ENCODE measurements at places on chromosomes 5 and 9.

- ATAC-seq, result no peak
These were observed 131.3 kb upstream of the ABCA1 start for GRCh38 chr9:105059252-105059651.

GRCh38 chr9:134227451-134228411 lies 63.4 kb upstream of the RNU6ATAC start:
- peak; percentile 13 for ATAC-seq

DNA sequence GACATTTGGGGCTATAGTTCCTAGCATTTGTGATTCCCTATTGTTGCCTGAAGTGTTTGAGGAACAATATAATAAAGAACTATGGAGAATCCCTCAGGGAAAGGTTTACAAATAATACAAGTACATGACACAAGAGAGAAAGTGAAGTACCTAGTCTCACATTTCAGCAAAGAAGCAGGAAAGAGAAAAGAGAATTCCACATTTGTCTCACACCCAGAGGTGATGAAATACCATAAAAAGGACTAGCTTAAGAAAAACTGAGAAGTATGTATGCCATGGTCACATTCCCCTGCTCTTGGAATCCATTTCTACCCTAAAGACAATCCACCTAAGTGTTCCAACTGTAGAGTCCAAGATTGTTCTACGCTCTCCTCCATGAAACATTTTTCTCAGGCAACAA lies 79.0 kb upstream of the TARS1 start:
- ATAC-seq, result no peak

GRCh38 chr9:75084081-75084672 lies 3.8 kb downstream of the NMRK1 start:
- ATAC-seq, result no peak

DNA sequence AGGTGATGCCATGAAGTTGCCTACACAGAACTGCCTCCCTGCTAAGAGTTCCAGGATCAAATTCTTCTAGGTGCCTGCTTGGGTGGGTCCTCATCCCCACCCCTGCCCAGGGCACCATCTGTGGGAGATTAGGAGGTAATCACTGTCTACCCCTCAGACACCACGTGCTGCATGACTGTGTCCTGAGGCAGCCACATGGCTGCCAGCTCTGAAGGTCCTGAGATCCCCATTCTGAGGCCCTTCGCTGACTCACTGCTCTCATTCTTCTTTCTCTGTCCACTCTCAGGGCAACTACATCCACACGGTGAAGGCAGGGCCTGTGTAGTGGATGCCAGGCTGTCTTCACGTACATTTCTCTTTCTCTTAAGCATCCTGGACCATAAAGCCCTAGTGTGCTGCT lies 222.9 kb upstream of the ANKRD55 start:
- ATAC-seq, result peak; percentile 87

GRCh38 chr5:121968910-121969607 lies 7.3 kb downstream of the SRFBP1 start:
- no peak for ATAC-seq

GRCh38 chr5:68793074-68793473 lies 300.7 kb upstream of the SLC30A5 start:
- no peak for ATAC-seq

DNA sequence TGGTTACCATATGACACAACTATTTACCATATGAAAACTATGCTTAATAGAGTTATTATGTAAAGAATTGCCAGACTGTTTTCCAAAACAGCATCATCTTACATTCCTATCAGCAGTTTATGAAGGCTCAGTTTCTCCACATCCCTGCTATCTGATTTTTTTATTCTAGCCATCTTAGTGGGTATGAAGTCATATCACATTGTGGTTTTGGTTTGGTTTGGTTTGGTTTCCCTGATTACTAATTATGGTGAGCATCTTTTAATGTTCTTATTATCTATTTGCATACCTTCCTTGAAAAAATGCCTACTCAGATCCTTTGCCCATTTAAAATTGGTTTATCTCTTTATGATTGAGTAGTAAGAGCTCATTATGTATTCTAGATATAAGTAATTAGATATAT lies 199.4 kb upstream of the NFIL3 start:
- ATAC-seq, result no peak

DNA sequence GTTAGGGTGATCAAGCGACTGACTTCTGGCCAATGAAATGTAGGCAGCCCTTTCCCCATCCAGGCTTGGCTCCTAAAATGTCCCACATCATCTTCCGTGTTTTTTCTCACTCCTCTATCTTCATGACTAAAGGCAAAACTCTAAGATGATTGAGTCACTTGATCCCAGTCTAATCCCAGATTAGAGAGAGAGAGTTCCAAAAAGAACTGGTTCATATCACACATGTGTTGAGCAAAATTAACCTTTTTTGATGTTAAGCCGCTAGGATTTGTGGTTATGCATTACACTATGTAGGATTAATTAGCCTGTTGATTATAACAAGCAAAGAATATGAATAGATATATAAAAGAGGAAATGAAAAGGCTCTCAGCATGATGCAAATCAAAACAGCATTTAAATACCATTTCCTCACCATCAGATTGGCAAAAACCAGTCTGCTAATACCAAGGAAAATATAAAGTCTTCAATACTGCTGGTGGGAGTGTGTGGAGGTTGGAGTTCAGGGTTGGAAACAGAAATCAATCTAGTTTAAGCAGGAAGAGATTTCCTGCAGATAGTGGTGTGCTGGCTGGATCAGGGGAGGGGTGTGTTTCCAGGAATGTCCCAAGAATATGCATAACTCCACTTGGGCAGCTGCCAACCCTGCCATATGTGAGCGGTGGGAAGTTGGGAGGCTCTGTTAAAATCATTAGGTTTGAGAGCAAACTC lies 187.6 kb upstream of the S1PR3 start:
- peak; percentile 84 for ATAC-seq

- no peak for ATAC-seq
These were observed 61.6 kb downstream of the ENTREP1 start for GRCh38 chr9:69386651-69387050.

GRCh38 chr5:157269165-157269671 lies 3.3 kb downstream of the CYFIP2 start:
- no peak for ATAC-seq

- no peak for ATAC-seq
These were observed 567.2 kb downstream of the SLCO4C1 start for GRCh38 chr5:101728933-101729332.

- no peak for ATAC-seq
These were observed 9.8 kb downstream of the CXCL14 start for GRCh38 chr5:135568923-135569360.

DNA sequence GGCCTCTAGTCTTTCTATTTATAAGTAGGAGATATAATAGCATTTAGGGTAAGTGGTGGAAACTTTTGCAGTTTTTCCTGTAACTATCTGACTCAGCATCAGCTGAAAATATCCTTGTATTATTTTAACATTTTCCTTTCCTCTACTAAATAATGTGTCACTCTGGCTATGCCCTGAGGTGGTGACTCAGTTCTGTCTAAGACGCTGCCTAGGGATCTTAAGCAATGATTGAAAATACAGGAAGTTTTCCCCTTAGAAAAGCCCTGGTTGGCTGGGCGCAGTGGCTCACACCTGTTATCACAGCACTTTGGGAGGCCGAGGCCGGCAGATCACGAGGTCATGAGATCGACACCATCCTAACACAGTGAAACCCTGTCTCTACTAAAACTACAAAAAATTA lies 9.3 kb upstream of the EDIL3 start:
- peak; percentile 83 for ATAC-seq

DNA sequence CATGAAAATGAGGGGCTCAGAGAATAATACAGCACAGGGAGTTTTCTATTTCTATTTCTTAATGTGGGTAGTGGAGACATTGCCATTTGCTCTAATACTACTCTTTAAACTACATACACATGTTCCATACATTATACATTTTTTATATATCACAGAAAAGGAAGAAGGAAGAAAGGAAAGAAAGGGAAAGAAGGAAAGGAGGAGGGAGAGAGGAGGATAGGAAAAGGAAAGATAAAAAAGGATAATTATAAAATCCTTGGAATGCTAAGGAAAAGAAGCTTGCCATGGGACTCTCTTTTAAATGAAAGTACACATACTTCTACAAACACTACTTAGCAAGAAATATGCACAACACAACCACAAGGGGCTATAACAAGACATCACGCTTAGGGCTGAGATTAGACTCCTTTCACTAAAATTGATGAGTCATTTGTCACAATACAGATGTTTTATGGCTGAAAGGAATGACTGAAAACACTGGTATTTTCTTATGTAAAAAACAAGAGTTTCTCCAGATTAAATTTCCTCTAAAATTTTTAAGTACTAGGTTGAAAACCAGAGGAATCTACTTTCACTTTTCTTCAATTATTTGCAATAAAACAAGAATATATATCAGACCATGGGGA lies 219.8 kb downstream of the ARL15 start:
- no peak for ATAC-seq

DNA sequence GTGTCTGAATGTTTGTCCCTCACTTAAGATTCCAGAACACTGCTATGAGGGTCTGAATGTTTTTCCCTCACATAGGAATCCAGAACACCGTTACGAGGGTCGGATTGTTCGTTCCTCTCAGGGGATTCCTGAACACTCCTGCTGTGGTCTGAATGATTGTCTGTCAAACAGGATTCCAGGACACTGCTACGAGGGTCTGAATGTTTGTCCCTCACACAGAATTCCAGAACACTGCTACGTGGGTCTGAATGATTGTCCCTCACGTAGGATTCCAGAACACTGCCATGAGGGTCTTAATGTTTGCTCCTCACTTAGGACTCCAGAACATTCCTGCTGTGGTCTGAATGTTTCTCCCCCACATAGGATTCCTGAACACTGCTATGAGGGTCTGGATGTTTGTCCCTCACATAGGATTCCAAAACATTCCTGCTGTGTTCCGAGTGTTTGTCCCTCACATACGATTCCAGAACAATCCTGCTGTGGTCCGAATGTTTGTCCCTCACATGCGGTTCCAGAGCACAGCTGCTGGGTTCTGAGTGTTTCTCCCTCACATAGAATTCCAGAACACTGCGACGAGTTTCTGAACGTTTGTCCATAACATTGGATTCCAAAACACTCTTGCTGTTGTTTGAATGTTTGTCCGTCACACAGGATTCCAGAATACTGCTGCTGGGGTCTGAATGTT lies 199.5 kb downstream of the FOXD4L6 start:
- ATAC-seq, result no peak

DNA sequence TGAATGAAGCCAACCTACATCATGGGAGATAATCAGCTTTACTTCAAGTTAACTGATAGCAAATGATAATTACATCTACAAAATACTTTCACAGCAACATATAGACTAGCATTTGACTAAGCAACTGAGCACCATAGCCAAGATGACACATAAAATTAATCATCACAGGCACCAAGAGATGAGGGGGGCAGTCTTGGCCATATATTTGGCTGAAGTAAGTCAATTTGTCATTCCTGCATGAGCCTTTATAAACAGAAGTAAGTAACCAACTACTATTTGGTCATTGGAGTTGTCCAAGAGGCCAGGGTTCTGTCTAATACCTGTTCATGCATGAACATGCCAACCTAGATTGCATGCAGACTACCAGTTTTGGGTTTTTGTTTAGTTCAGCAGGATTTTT lies 53.6 kb downstream of the PDCD1LG2 start:
- ATAC-seq, result no peak

- ATAC-seq, result no peak
These were observed 200.1 kb upstream of the TBC1D2 start for GRCh38 chr9:98455256-98456155.

GRCh38 chr5:97541864-97542263 lies 358.8 kb upstream of the RIOK2 start:
- no peak for ATAC-seq

DNA sequence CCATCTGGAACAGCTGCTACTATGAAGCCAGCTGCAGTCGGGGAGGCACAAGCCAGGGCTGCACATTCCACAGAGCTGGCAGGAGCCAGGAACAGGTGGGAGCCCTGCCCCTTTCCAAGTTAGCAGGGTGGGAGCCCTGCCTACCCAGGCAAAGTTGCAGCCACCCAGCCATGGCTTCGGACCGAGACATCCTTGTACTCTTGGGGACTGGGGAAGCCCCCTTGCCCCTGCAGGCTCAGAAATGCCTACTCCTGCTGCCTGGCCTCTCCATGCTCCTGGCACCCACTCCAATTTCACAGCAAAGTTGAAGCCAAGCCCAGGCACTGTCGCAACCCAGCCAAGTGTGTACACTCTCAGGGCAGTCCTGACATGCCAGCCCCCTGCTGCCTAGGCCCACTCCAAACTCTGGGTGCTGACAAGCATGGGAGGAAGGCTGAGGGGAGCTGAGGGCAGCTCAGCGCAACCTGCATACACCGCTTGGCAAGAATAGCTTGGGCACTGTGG lies 165.1 kb downstream of the RNF180 start:
- no peak for ATAC-seq

DNA sequence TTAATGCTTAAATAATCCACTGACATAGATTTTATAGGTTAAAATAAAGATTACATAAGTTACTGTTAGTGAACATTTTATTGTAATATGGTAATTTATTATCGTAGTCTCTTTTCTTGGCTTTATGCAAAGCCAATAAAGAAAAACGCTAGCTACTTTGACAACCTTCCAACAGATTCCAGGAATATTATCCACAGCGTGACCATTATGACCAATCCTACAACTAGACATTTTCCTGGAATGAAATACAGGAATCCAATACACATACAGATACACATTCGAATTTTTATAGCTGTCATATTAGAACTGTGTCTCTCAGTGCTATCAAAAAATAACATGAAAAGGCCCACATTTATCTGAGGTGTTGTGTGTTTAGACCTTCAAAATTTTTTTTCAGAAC lies 13.1 kb downstream of the RPS23 start:
- peak; percentile 54 for ATAC-seq

DNA sequence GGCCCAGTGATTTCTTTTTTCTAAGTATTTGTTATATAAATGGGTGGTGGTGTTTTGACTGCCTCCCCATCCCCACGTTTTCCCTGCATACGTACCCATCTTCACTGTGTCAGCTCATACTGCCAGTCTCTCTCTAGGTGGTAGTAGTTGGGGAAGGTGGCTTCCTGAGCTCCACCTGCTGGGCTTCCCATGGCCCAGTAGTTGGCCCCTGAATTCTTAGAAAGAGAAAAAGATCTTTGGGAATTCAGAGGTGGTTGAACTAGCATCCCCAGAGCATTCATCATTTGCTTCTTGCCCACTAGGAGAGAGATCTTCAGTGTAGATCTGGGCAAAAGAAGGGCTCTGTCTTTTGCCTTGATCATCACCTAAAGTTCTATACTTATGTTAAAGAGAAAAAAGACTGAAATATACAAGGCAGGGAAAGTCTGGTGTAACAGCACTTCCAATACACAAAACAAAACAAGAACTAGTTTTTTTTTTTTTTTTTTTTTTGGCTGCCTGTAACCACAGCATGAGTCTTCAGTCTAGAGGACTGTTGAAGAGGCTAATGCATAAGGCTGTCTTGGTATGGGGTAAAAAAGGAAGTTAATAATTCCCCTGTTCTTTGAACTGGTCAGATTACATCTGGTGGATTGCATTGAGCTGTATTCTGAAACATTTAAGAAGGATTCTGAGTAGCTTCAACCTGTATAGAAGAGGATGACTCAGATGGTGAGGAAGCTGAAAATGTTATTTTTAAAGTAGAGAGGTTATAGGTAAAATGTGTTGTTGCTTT lies 128.7 kb downstream of the ATG10 start:
- ATAC-seq, result no peak

GRCh38 chr5:168917947-168918600 lies 338.9 kb upstream of the PANK3 start:
- no peak for ATAC-seq

GRCh38 chr5:163815240-163815791 lies 309.9 kb downstream of the MAT2B start:
- ATAC-seq, result no peak
